ENCODE measurements at places on chromosomes 12 and 14.

DNA sequence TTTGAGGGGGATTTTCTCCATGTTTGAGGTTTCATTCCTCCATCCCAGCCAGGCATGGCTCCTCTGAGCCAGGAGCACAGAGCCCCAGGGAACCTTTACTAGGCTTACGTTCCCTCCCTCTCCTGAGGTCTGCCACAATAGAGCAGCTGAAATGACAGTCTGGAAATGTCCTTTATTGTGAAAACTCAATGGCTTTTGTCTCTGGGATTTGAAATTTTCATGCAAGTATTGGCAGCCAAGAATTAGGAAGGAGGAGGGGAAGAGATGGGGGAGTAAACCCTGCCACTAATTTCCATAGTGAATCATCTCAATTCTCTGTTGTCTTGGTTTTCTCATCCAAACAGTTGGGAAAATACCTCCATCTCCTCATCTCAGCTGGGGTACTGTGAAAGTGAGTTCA is 2.6 kb upstream of the PLEKHG3 start:
- no peak for DNase-seq

DNA sequence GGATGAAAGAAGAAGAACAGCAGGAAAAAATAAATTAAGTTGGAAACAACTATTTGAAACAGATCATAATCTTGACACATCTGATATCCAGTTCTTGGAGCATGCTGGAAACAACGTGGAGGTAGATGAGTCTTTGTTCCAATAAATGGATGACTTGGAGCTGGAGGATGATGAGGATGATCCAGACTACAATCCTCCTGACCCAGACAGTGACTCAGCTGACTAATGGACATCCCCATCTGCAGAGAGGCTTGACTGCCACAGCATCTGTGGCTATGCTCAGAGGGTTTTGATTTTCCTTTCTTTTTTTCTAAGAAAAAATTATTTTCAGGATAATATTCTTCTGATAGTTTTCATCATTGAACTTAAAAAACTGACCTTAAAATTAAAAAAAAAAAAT is 6.2 kb upstream of the ZDHHC17 start:
- DNase-seq = no peak

DNA sequence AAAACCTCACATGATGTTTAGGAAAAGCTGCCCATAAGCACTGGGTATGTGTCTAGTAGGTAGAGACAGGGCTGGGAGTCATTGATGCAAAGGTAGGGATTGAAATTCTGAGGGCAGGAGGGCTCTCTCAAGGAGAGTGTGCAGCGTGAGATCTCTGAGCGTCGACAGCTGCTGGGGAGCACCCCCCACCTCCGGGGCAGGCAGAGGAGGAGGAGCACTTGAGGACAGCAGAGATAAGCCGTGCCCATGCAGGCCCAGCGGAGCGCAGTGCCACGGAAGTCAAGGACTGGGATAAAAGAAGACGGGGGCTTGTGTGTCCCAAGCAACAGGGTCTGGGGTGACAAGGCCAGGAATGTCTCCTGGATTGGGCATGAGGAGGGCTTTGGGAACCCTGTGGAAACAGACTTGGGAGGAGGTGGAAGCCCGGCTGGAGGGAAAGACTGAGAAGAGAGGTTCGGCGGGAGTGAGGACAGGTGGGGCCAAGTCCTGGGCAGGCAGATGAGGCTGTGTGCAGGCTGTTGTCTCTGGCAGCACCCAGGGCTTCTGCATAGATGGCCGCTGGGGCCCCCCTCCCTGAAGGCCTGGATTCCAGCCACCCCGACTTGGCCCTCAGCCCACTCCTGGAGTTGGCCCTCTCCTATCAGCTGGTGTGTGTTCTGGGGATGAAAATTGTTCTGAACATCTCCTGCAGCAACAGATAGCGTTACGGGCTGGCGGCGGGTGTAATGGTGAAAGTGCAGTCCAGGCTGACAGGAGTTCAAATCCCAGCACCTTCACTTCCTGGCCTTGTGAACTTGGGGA is 1.9 kb downstream of the CACNA2D4 start:
- DNase-seq = peak; percentile 81

DNA sequence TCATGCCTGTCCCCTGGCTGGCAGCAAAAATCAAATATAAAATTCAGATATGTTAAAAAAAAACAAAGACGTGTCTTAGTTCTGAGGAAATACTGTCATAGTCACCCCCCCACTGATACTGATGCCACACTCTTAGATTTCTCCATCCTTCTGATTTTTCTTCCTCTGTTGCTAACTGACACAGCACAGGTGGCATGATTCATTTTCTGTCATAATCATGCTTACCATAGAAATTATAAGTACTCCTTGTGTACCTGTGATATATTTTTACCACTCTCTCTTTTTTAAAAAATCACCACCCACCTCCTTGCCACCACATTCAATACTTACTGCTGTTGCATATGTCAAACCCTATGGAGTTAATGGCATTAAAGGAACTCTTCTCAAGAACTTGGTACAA is 209.2 kb downstream of the PPM1H start:
- no peak for DNase-seq

- DNase-seq = no peak
These were observed 105.6 kb downstream of the PTPRO start for GRCh38 chr12:15427913-15428312.

DNA sequence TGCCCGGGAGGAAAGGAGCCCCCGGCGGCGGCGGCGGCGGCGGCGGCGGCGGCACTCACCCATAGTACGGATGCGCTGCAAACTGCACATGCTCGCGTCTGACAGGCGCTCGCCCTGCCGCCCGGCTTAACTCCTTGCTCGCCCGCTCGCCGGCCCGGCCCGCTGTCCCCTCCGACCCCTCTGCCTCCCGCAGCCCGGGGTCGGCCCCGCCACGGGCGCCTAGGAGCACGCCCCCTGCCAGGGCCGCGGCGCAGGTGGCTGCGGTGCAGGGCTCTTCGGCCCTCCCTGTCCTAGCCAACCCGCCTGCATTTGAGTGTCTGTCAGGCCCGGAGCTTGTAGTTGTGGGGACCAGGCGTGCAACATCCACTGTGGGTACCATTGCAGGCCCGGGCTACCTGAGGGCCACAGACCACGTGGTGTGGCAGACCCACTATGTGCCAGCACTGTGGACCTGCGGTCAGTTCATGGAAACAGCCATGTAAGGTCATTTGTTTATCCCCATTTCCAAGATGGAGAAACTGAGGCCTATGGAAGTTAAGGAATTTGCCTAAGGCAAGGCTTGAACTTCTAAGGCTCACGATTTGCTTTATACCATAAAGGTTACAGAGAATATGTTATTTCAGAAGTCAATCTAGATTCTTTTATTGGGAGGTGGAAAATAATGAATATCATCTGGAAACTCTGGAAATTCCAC is 17.6 kb upstream of the PLEKHH1 start:
- peak; percentile 55 for DNase-seq
